ENCODE measurements at places on chromosomes 16 and 17. TPM values are rescaled to one million over a fixed set of nuclear protein-coding genes. Genes with fewer than 3 reads are reported as not detected.

GRCh38 chr17:77783991-77784820 is 174.3 kb upstream of the TNRC6C start:
- peak; percentile 71 for DNase-seq

DNA sequence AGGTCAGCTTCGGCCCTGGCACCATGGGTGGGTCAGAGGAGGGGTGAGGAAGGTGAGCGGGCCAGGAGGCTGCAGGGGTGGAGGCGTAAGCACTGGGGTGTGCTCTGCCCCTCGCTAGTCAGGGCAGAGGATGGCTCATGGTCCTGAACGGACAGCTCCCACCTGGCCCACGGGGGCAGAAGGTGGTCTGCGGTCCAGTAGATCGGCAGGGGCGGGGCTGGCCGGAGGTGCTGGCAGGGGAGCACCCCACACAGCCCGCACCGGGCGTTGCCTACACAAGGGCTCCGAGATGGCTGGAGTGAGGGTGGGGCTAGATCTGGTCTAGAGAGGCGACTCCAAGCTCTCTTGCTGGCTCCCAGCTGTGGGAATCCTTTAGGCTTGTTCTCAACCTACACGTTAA is 8.2 kb downstream of the NPTX1 start:
- no peak for DNase-seq

- no peak for DNase-seq
These were observed 536.9 kb downstream of the TMEM114 start for GRCh38 chr16:8053437-8053836.

DNA sequence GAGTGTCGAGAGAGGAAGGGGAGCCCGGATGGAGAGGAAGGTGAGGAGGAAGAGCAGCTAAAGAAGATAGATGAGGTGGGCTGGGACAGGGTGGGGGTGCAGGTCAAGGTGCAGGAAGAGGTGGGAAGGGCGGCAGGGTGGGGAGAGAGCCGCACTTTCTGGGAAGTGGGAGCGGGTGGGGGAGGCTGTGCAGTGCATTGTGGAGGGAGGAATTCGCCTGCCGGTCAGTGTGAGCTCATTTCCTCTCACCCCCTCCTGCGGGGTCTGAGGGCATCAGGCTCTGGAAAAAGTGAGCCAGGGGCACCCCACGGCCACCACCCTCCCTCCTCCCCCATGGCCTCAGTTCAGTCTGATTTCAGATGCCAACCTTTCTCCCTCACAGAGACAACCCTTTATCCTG is 2.5 kb upstream of the ARHGAP23 start:
- DNase-seq, result no peak

GRCh38 chr16:72934636-72935403 is 113.1 kb downstream of the ZFHX3 start:
- DNase-seq, result no peak

DNA sequence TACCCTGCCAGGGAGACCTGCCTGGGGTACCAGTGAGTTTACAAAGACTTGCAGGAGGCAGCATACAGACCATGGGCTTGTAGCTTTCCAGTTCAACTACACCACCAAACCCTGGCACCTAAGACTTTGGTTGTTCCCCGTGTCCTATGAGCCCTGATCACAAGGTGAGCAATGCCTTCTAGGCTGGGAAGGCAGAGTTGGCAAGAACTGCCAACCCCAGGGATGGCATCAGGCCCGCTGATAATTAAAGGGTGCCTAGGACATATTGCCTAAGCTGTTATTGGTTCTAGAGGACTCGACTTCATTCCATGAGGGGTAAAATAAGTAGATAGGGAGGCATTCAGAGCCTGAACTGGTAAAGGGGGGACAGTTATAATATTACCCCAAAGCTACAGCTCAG is 41.3 kb downstream of the CDH13 start:
- no peak for DNase-seq

- DNase-seq, result peak; percentile 81
These were observed at the start of gene TTLL6 for GRCh38 chr17:48816774-48817590. Gene TTLL6, minus strand, starts transcription at chr17:48817229. Its CDS starts 157 bp downstream, at chr17:48817072.

DNA sequence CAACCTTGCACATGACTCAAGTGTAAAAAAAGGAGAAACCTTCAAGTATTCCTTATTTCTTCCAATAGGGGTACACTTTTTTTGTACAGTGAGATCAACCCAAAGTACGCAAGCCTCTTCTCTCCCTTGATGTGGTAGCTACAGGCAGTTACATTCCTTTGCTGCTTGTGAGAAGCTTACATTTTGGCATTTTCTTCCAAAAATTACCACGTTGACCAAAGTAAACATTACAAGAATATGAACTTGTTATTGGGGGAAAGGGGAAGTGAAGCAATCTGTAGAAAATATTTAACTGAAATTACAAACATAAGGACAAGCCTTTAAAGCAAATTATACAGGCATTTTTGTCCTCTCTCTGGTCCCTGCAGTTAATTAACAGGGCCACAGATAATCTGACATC is 97.0 kb upstream of the TOB1 start:
- DNase-seq, result no peak

- no peak for DNase-seq
These were observed 98.3 kb downstream of the N4BP1 start for GRCh38 chr16:48511716-48512115.

- DNase-seq, result peak; percentile 37
These were observed 31.5 kb downstream of the QPRT start for GRCh38 chr16:29710227-29711219.

DNA sequence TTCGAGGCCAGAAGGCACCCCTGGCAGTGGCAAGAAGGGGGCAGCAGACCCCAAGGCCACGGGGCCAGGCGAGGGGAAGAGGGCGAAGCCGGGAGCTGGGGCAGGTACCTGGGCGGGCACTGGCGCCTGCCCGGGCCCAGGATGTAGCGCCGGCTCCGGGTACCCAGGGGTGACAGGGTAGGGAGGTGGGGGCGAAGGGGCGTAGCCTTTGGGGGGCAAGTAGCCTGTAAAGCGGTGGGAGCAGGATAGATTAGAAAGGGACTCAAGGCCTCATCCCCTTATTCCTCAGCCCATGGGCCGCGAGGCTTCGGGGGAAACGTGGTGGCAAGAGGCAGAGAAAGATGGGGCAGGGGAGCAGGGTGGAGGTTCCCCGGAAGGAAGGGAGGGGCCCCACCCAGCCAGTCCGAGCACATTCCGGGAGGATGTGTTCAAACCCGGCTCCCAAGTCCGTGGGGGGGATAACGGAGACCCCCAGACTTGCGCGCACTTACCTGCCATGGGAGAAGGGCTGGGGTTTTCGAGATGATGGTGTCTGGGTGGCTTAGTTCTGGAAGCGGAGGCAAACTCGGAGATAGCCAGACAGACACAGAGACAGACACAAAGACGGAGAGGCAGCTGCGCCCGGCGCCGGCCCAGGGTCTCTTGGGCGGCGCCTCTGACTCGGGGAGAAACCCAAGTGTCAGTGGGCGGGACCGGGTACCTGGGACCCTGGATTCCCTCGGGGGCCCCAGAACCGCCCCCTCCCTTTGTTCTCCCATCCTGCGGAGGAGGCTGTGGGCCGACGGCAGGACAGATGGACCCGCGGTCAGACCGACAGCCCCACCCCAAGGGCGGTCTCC is 493 bp downstream of the PLSCR3 start:
- DNase-seq, result peak; percentile 19

- peak; percentile 61 for DNase-seq
These were observed 119.1 kb upstream of the SMURF2 start for GRCh38 chr17:64781014-64781756.

DNA sequence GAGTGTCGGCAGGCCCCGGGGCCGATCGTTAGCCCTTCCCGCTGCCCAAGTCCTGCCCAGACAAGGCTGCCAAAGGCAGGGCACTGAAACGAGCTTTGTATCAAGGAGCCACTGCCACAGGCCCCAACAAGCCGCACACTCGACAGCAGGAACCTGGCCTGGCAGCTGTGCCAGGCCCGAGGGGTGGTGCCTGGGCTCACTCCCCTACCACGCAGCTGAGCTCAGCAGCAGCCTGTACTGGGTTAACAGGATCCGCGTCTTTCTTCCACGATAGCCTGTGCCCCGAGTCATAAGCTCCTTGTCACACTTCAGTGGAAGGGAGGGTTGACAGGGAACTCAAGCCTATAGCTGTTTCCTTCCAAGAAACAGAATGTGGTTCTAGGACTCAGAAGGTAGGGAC is 87.9 kb downstream of the ABR start:
- no peak for DNase-seq

DNA sequence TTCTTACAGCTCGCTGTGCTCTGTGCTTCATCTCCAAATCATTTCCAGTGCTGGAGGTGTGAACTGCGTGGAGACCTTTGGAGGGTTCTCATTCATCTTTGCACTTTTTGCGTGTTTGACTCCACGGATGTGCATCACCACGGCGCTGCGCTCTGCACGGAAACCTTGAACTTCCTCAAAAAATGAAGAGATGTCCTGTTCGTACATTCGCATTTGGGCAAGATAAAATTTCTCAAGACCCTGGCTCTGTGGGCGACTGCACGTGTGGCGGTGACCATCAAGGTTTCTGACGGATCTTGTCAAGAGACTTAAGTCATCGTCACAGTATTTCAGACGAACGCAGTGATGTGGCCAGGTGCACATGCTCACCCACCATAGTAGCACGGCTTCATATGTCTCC is 10.3 kb upstream of the PVALEF start:
- no peak for DNase-seq

GRCh38 chr17:78923660-78924453 is 1.3 kb downstream of the TIMP2 start:
- DNase-seq, result peak; percentile 51

DNA sequence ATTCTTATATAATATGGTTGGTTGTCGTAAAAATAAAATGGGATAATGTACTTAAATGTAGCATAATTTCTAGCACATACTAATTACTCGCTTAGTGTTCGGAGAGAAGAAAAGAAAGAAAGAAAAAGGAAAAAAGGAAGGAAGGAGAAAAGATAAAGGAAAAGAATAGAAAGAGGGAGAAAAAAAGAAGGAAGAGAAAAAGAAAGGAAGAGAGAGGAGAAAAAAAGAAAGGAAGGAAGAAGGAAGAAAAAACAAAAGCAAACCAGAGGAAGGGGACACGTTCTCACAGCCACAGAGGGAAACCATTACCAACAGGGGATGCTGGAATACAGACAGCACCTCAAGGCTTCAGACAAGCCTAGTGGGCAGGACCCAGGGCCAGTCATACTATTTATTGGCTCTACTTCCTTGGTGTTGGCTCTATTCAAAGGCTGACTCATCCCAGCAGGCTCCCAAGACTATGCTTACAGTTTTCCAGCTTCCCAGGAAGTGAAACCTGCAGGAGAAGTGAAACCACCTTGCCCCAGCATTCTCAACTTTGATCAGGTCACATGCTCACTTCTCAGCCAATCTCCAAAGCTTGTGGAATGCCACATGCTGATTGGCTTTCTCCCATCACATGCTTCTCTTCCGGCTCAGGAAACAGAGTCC is 273.5 kb upstream of the IRX5 start:
- DNase-seq, result no peak

GRCh38 chr17:65438708-65439294 is 122.6 kb downstream of the AXIN2 start:
- DNase-seq, result no peak

The KRT16 gene
- total RNA-seq, result not detected

The ANKFN1 gene
- total RNA-seq, result not detected

The TSNAXIP1 gene
- total RNA-seq, result 0.52 TPM

The FA2H gene
- total RNA-seq, result not detected

The ZFPM1 gene
- total RNA-seq, result 20.6 TPM

The FOXO3B gene
- total RNA-seq, result 5.7 TPM

The PCGF2 gene
- 3.7 TPM for total RNA-seq

The HOXB5 gene
- total RNA-seq, result 0.10 TPM

The ARMC7 gene
- 11.6 TPM for total RNA-seq

The MT1H gene
- total RNA-seq, result not detected

The ADGRG3 gene
- not detected for total RNA-seq

The TAOK2 gene
- total RNA-seq, result 39.7 TPM
